Non-pigmented ciliary epithelial cell (primary cell): ENCODE measurements at places on chromosomes 7 and 10.

- DNase-seq, result no peak
Measured at GRCh38 chr7:2606539-2606936, 25.2 kb upstream of the TTYH3 start.

- no peak for DNase-seq
Measured at GRCh38 chr10:131816157-131816775, 84.5 kb upstream of the PPP2R2D start.

GRCh38 chr7:148670807-148671206, 27.9 kb upstream of the CUL1 start:
- no peak for DNase-seq

DNA sequence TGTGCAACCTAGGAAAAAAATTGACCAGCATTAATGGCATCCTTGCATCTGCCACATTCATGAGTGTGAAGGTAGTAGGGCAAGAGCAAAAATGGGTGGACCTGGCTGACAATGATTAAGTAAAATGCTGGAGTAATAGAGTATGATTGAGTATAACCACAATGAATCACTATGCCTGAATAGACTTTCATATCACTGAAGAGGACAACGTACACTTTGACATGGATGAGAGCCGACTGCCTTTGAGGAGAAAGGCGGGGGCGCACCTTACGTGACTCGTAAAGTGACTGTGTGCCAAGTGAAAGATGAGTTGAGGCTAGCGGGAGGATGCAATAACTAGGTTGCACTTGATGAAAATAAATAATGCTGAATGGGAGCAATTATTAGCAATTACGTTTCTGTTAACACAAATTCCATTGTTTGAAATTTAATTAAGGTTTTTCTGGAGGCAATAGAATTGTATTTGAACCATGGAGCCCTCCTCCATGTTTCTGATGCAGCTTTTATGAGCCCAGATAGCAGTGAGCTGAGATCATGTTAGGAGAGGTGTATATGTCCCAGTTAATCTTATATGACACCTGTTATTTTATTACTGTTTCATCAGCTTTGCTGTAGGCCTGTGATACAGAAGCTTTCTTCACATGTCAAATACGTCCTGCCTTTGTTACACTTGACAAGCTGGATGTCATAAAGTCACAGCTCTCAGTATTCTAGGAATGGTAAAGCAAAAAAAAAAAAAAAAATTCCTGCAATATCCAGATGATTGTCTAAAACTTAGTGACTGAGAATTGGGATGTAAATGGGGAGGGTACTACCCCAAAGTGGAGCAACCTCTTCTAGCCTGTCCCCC, 596.5 kb downstream of the NXPH1 start:
- no peak for DNase-seq

DNA sequence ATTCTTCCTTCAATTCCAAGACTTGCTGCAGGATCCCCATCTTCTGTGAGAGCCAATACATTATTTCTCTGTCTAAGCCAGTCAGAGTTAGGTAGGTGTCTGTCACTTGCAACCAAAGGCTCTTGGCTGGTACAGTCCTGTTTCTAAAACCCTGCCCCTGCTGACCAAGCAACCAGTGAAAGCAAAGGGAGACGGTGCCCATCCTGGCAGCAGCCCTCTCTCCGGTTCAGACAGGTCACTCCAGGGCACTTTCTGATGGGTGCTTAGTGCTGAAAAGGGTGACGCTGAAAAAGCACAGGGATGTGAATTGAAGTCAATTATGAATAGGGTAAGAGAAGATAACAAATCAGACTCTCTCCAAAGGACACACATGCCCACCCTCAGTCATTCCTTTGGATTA, 37.5 kb downstream of the SPOCK2 start:
- DNase-seq, result no peak

- DNase-seq, result no peak
Measured at GRCh38 chr10:130652964-130653578, 516.9 kb downstream of the GLRX3 start.

DNA sequence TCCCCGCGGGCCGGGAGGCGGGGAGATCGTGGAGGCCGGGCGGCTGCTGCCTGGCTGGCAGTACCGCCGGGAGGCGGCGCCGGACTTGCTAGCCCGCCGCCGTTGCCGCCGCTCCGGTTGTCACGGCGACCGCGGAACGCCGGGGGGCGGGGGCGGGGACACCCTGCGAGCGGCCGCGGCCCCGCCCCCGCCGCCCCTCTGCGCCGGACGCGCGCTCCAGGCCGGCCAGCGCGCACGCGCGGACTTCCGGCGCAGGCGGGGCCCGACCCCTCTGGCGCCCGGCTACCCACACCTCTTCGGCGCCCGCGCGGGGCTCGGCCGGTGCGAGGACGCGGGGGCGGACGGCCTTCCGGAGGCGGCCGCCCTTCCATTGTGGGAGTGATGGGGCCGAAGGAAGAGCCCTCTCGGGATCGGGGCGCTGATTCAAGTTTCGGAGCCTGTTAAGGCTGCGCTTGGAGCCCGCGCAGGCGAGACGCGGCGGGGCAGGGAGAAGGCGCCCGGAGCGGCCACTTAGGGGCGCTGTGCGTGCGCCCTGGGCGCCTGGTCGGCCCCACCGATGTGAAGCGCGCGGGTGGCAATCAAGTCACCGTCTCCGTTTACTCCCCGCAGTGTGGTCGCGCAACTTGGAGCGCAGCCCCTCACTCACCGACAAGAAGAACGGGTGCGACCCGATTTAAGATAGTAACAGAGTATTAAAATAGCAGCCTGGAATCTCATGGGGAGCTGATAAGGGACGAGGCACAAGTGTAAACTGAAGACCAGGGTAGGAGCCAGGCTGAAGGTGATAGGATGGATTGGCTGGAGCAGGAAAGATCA, 449 bp upstream of the DPY19L1 start:
- peak; percentile 49 for DNase-seq
